Activated CD4-positive, alpha-beta T cell treated with anti-CD3 and anti-CD28 coated beads, Interleukin-2, amount 10 ng/mL, durations not matched to agents 7 days and 5 days (primary cell): ENCODE measurements at places on chromosomes 5 and 9. TPM values are rescaled to one million over a fixed set of nuclear protein-coding genes. Genes with fewer than 3 reads are reported as not detected.

Gene DNAJB5
- 4.6 TPM for total RNA-seq

DNA sequence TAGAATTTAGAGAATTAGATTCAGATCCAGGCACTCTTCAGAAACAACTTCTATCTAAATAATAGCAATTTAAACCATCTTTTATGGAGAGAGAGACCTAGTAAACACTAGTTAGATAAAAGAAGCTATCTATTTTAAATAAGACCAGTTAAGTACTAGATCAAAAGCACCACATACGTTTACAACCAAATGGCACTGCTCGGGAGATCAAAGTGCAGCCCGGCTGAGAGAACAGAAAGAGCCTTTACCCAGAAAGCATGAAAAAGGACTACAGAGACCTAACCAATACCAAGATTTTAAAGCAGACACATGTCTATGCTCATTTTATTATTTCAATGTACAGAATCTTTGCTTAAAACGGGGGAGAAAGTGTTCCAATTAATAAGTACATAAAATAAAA lies 30.8 kb downstream of the LIX1 start:
- no peaks in the 10 kb centered on the region for H3K36me3 ChIP-seq
- H3K4me1 ChIP-seq = peaks cover 4% of the 10 kb centered on the region
- H3K4me3 ChIP-seq = no peak overlapping the region
- H3K27me3 ChIP-seq = peaks cover 4% of the 10 kb centered on the region
- no peak for DNase-seq

DNA sequence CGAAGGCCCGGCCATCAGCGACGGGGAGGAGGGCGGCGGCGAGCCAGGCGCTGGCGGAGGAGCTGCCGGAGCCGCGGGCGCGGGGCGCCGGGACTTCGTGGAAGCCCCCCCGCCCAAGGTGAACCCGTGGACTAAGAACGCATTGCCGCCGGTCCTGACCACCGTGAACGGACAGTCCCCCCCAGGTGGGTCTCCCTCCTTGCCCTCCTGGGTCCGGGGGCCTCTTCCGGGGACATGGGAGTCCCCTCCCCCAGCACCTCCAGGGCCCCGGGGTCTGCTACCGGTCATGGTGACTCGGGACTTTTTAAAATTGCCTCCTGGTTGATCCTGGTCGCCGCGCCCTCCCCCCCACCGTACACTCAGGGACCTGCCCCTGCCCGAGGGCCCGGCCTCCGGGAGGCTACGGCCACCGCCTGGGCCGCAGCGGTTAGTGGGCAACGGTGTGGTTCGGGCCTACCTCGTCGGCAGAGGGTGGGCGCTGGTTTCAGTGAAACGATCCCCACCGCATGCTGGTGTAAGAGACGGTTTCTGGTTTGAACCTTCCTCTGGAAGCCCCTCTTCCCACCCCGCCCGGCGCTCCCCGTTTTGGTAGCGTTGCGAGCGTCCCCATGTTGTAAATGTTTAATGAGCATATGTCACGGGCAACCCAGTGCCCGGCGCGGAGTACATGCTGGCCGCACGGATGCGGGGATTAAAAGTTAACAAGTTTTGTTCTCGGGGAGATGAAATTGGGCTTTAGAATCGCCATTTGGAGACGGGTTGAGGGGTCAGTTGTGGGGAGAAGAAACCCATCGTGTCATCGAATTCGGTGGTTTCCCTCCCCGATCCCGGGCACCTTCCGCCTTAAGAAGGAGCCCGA lies 1.1 kb downstream of the LARP1 start:
- DNase-seq = peak; percentile 35
- H3K4me1 ChIP-seq = peaks cover 51% of the 10 kb centered on the region
- peaks cover 9% of the 10 kb centered on the region for H3K36me3 ChIP-seq
- H3K27me3 ChIP-seq = no peaks in the 10 kb centered on the region
- H3K4me3 ChIP-seq = peak overlapping the region; percentile 95

DNA sequence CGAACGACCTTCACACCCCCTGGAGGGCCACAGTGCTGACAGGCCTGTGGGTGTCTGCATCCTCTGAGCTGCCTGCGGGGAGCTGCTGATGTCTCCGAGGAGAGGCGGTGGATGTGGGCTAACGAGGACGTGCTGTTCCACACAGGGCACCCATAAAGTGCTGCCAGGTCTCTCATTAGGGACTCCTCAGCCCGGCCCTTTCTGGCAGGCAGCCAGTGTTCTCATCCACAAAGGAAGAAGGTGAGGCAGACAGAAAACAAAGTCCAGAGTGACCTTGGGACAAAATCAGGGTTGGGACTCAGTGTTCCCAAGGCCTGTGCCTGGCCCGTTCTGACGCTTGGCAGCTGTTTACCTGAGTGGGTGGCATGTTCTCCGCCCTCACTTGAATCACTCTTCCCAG lies 29.3 kb downstream of the CARTPT start:
- no peaks in the 10 kb centered on the region for H3K36me3 ChIP-seq
- no peaks in the 10 kb centered on the region for H3K27me3 ChIP-seq
- no peaks in the 10 kb centered on the region for H3K4me1 ChIP-seq
- no peak overlapping the region for H3K4me3 ChIP-seq
- no peak for DNase-seq

DNA sequence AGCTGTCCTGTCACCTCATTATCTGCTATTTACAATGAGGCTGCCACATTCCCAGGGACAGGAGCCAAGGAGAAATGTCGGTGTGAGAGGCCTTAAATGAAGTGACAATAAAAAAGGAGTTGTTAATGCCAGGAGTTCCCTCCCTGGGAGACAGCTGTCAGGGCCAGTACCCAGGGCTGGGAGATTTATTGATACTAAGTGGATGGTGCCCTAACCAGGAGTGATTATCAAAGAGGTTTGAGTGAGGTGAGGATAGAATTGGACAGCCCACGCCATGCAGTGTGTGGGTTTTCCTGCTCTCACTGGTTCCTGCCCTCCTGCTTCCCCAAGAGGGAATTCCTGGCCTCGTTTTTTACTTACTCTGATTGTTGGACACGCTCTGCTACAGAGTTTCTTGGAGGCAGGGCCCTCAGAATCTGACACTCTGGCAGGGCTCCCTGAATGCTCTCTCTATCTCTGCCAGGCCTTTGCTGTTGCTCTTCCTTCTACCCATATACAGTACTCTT lies 150.8 kb downstream of the GRIA1 start:
- H3K4me1 ChIP-seq = no peaks in the 10 kb centered on the region
- H3K27me3 ChIP-seq = no peaks in the 10 kb centered on the region
- H3K27ac ChIP-seq = no peak overlapping the region
- H3K4me3 ChIP-seq = no peak overlapping the region

- no peaks in the 10 kb centered on the region for H3K4me1 ChIP-seq
- H3K27me3 ChIP-seq = no peaks in the 10 kb centered on the region
- H3K27ac ChIP-seq = no peak overlapping the region
Measured at GRCh38 chr5:108935611-108936010, 187.9 kb downstream of the FER start.

Gene TMEM245
- 34.7 TPM for total RNA-seq

GRCh38 chr5:93591323-93591945 lies 8.4 kb downstream of the NR2F1 start:
- peaks cover 13% of the 10 kb centered on the region for H3K36me3 ChIP-seq
- no peak overlapping the region for H3K4me3 ChIP-seq
- H3K27ac ChIP-seq = no peak overlapping the region
- DNase-seq = no peak
- peaks cover 91% of the 10 kb centered on the region for H3K27me3 ChIP-seq

Gene ERGIC1
- 43.4 TPM for total RNA-seq

- peaks cover 13% of the 10 kb centered on the region for H3K4me1 ChIP-seq
- no peak overlapping the region for H3K27ac ChIP-seq
- H3K4me3 ChIP-seq = peak overlapping the region; percentile 12
- peak; percentile 50 for DNase-seq
- H3K27me3 ChIP-seq = no peaks in the 10 kb centered on the region
- no peaks in the 10 kb centered on the region for H3K36me3 ChIP-seq
Measured at GRCh38 chr5:759111-759751, 25.3 kb downstream of the ZDHHC11B start.

GRCh38 chr9:101437806-101438232 lies 2.2 kb upstream of the ALDOB start:
- no peak overlapping the region for H3K4me3 ChIP-seq
- peaks cover 14% of the 10 kb centered on the region for H3K27me3 ChIP-seq

GRCh38 chr5:133356396-133356983 lies 255.9 kb downstream of the FSTL4 start:
- H3K4me3 ChIP-seq = no peak overlapping the region
- H3K27ac ChIP-seq = no peak overlapping the region
- H3K36me3 ChIP-seq = no peaks in the 10 kb centered on the region
- no peaks in the 10 kb centered on the region for H3K27me3 ChIP-seq
- no peaks in the 10 kb centered on the region for H3K4me1 ChIP-seq

GRCh38 chr9:111630182-111630963 lies 761 bp upstream of the DNAJC25 start:
- H3K4me3 ChIP-seq = peak overlapping the region; percentile 89
- no peak for DNase-seq
- peaks cover 33% of the 10 kb centered on the region for H3K4me1 ChIP-seq

- peaks cover 4% of the 10 kb centered on the region for H3K4me1 ChIP-seq
- no peak overlapping the region for H3K4me3 ChIP-seq
- DNase-seq = no peak
- H3K36me3 ChIP-seq = no peaks in the 10 kb centered on the region
- H3K27me3 ChIP-seq = peaks cover 37% of the 10 kb centered on the region
- no peak overlapping the region for H3K27ac ChIP-seq
Measured at GRCh38 chr9:136656183-136656738, 6.5 kb upstream of the EGFL7 start.

- no peaks in the 10 kb centered on the region for H3K27me3 ChIP-seq
- H3K36me3 ChIP-seq = peaks cover 50% of the 10 kb centered on the region
- no peak for DNase-seq
- H3K27ac ChIP-seq = no peak overlapping the region
- H3K4me3 ChIP-seq = no peak overlapping the region
- peaks cover 9% of the 10 kb centered on the region for H3K4me1 ChIP-seq
Measured at GRCh38 chr5:76561959-76562358, 61.2 kb downstream of the F2RL2 start.

GRCh38 chr9:84490206-84490841 lies 149.8 kb upstream of the SLC28A3 start:
- no peak overlapping the region for H3K27ac ChIP-seq
- no peaks in the 10 kb centered on the region for H3K36me3 ChIP-seq
- no peaks in the 10 kb centered on the region for H3K4me1 ChIP-seq
- no peak overlapping the region for H3K4me3 ChIP-seq
- H3K27me3 ChIP-seq = no peaks in the 10 kb centered on the region

DNA sequence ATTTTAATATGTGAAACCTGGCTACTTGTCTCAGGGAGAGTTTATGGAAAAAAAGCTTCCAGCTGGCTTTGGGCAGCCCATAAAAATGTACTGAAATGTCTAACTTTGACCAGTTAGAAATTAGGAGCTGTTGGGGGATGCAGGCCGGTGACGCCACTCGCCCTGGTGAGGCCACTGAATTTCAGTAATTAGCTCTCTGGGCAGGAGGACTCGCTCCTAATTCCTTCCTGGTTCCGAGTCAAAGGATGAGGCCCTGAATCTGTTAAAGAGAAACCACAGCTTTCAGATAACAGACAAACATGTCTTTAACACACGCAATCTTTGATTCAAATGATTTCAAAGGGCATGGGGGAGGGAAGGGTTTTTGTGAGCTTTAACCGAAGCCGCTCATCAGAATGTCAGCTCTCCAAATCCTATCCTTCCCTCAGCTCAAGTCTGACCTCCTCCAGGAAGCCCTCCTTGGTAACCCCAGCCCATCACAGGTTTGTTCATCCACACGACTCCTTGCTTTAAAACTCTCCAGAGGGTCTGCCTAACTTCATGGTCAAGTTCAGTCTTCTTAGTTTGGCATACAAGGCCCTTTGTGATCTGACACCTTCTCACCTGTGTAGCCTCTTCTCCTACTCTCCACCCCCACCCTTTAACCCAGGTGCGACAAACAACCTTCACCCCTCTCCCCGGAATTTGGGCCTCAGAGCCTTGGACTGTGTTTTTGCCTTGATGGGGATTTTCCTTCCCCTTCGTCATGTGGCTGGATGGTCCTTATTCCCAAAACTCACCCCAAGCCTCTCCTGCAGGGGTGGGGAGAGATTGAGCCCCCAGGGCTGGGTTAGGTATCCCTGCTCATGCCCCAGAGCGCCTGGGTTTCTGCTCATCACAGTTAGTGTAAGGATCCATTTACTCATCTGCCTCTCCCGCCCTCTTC lies 13.6 kb upstream of the PHF19 start:
- peak overlapping the region; percentile 62 for H3K4me3 ChIP-seq
- H3K36me3 ChIP-seq = peaks cover 17% of the 10 kb centered on the region
- no peaks in the 10 kb centered on the region for H3K27me3 ChIP-seq
- peak overlapping the region; percentile 99 for H3K27ac ChIP-seq

- no peak for DNase-seq
- H3K4me1 ChIP-seq = peaks cover 45% of the 10 kb centered on the region
- no peaks in the 10 kb centered on the region for H3K27me3 ChIP-seq
- no peak overlapping the region for H3K4me3 ChIP-seq
- H3K36me3 ChIP-seq = peaks cover 44% of the 10 kb centered on the region
Measured at GRCh38 chr9:136899196-136899595, 12.9 kb downstream of the TRAF2 start.

DNA sequence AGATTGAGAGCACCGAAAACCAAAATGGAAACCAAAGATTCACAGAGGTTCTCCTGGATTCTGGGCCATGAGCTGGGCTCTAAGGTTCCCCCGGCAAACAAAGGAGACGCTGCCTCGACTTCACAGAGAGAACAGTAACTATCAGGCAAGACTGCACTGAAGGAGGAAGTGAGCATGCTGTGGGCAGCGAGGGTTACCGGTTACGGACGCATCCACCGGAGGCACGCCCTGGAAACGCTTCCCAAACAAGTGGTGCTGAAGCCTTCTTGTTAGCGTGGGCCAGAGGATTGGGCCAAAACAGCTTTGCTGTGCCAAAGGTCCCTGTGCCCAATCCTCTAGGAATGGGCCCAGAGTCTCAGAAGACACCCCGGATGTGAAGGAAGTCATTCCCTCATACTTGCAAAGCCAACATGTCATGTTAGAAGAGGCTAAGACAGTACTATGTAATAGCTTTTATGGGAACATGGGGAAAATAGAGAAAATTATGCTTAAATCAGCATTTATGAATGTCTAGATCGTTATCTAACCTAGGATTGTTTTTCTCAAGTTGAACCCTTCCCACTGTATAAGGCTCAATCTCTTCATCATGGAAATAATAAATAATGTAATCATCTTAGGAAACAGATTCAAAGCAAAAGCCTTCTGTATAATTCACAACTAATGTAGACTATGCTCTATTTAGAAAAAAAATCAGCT lies 145.4 kb downstream of the GABBR2 start:
- DNase-seq = no peak
- no peaks in the 10 kb centered on the region for H3K36me3 ChIP-seq
- H3K27me3 ChIP-seq = peaks cover 5% of the 10 kb centered on the region
- no peak overlapping the region for H3K4me3 ChIP-seq
- H3K27ac ChIP-seq = no peak overlapping the region
